ENCODE measurements at places on chromosomes 1 and 21. TPM values are rescaled to one million over a fixed set of nuclear protein-coding genes. Genes with fewer than 3 reads are reported as not detected.

DNA sequence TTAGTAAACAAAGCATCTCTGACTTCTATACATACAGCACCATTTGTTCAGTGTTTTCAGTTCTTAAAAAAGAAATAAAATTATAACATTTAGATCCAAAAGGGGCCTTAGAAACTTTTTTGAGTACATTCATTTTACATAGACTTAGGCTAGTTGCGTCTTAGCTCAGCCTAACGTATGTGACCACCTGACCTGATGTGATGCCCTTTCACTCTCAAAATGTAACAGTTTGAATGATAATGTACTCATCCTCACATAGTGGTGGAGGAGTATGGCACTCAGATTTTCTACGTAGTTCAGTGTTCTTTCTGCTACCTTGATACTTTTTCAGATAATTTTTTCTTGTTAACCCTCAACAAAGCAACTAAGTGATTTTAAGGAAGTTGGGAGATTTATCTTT, 43.4 kb downstream of the RPRD2 start:
- H3K36me3 ChIP-seq = no peaks in the 10 kb centered on the region
- no peak for DNase-seq
- no peak overlapping the region for H3K4me3 ChIP-seq

DNA sequence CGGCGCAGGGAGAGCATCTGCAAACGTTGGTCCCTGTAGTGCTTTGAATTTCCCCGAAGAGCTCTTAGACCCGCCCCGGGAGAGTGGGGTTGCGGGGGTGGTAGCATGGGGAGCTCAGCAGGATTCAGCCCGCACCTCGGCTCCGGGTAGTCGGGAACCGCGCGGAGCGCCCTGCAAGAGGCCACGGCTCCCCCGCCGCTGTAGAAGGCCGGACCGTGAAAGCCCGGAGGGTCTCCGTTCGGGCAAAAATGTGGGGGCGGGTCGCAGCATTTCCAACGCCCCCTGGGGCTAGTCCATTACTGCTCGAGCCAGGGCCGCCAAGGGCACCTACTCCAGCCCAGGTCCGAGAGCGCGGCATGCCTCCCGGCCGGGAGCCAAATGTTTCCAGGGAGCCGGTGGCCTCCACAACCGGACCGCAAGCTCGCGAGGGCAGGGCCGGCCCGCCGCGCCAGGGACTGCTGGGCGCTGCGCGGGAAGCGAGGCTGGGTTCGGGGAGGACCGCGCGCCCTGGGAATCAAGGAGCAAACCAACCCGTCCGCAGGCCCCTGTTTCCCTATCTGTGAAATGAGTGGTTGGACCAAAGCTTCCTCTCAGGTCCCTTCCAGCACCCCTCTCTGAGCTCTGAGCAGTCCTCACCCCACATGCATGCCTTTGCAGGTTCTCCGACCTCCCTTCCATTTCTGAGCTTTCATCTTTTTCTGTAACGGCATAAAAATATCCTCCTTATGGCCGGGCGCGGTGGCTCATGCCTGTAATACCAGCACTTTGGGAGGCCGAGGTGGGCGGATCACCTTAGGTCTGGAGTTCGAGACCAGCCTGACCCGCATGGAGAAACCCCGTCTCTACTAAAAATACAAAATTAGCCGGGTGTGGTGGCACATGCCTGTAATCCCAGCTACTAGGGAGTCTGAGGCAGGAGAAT, 775 bp upstream of the TMEM63A start:
- peak overlapping the region; percentile 96 for H3K4me3 ChIP-seq
- peak overlapping the region; percentile 96 for H3K27ac ChIP-seq

GRCh38 chr1:48526008-48526710, 54.2 kb upstream of the SPATA6 start:
- peaks cover 29% of the 10 kb centered on the region for H3K27me3 ChIP-seq
- no peak for DNase-seq
- no peaks in the 10 kb centered on the region for H3K36me3 ChIP-seq
- no peak overlapping the region for H3K4me3 ChIP-seq

Gene OR6N1
- total RNA-seq = not detected

DNA sequence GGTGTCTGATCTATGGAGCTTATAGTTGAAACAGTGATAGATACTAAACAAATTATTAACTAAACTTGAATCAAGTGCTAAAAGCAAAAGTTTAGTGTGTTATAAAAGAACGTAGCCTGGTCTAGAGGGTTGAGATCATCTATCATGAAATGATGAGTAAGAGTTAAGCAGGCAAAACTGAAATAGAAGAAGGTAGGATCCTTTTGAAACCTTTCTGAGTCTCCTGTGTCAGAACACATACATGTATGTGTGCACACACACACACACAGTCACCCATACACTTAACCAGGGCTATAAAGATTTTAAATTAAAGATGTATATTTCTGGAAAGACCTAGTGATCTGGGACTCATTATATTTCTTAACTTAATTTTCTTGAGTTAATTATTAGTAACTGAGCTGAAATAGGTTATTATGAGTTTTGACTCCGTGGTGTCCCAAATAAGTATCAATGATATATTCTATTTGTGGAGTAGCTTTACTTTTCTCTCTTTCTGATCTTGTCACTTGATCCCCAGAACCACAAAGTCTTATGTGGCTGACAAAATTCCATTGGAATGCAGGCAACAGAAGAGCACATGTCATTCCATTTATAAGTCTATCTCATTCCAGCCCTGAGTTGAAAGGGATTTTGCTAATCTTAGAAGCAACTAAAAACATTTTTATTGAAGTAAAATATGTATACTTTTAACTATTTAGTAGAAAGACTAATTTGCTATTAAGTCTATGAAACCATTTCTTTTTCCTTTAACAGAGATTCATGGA, 70.7 kb downstream of the PRRX1 start:
- no peak for DNase-seq
- H3K4me3 ChIP-seq = no peak overlapping the region
- H3K27ac ChIP-seq = peak overlapping the region; percentile 39
- H3K4me1 ChIP-seq = peaks cover 31% of the 10 kb centered on the region
- H3K27me3 ChIP-seq = no peaks in the 10 kb centered on the region
- H3K36me3 ChIP-seq = no peaks in the 10 kb centered on the region

DNA sequence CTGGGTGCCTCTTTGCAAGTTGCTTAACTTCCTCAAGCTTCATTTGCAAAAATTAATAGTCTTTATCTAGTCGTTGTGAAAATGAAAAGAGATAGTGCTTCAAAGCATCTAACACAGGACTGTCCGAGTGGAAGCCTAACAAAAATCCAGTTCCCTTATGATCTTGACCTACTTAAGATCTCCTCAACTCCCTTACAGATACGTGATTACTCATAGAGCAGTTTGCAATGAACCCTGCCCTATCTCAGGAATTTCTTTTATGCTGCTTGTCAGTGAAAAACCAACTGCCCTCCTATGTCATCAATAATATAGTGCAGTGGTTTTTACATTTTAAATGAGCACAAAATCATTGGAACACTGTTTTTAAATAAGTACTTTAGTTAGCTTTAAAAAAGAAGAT, 314.3 kb downstream of the BACH1 start:
- DNase-seq = no peak
- no peaks in the 10 kb centered on the region for H3K4me1 ChIP-seq
- no peaks in the 10 kb centered on the region for H3K36me3 ChIP-seq
- no peak overlapping the region for H3K4me3 ChIP-seq

Gene CHI3L2
- 1.3 TPM for total RNA-seq

Gene FCGR1A
- 1.1 TPM for total RNA-seq

- no peak overlapping the region for H3K27ac ChIP-seq
- H3K4me1 ChIP-seq = no peaks in the 10 kb centered on the region
- no peak overlapping the region for H3K4me3 ChIP-seq
These were observed 14.2 kb downstream of the CSTB start for GRCh38 chr21:43761886-43762285.

DNA sequence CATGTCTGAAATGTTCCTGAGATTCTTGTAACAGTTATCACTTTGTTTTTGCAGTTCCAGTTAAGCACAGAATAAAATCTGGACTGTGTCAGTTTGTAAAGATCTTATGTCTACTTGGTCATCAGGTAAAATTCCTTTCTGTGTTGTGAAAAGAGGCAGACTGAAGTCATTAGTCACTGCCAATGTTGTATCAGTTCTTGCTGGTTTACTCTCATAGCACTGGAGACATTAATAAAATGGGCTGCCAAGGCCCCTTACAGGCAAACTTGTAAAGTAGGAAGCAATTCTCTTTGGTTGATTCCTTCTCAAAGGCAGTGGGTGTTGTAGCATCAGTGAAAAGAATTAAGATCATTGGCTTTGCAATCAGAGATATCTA, 61.4 kb upstream of the ST6GALNAC3 start:
- no peak for DNase-seq
- no peaks in the 10 kb centered on the region for H3K27me3 ChIP-seq
- H3K4me1 ChIP-seq = no peaks in the 10 kb centered on the region
- H3K36me3 ChIP-seq = no peaks in the 10 kb centered on the region
- no peak overlapping the region for H3K27ac ChIP-seq
- no peak overlapping the region for H3K4me3 ChIP-seq

DNA sequence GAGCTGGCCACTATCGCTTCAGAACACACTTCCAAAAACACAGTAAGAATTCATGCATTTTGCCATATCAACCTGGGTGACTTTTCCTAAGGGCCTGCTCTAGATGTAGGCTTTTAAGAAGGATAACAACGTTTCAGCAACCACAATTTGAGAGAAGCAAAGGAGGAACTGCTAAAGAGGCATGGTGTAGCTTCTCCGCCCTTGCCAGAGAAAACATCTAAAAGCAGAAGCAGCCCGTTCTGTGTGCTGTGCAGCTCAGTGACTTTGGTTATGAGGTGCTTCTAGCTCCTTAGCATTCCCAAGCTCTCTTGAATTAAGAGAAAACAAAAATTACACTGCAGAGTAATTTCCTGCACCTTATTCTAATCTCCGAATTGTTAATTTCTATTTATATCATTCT, 2.7 kb downstream of the PER3 start:
- DNase-seq = no peak
- H3K27ac ChIP-seq = no peak overlapping the region
- peaks cover 67% of the 10 kb centered on the region for H3K36me3 ChIP-seq
- no peaks in the 10 kb centered on the region for H3K27me3 ChIP-seq

Gene PGLYRP3
- total RNA-seq = not detected

Gene RBM11
- total RNA-seq = 0.26 TPM

GRCh38 chr1:248778906-248779305, 23.3 kb upstream of the LYPD8 start:
- DNase-seq = no peak
- peaks cover 6% of the 10 kb centered on the region for H3K27me3 ChIP-seq
- peaks cover 4% of the 10 kb centered on the region for H3K4me1 ChIP-seq
- H3K27ac ChIP-seq = no peak overlapping the region

GRCh38 chr1:220184506-220184905, 87.7 kb downstream of the RAB3GAP2 start:
- H3K27ac ChIP-seq = no peak overlapping the region
- H3K4me1 ChIP-seq = no peaks in the 10 kb centered on the region
- H3K4me3 ChIP-seq = no peak overlapping the region
- peaks cover 18% of the 10 kb centered on the region for H3K36me3 ChIP-seq
- no peak for DNase-seq

DNA sequence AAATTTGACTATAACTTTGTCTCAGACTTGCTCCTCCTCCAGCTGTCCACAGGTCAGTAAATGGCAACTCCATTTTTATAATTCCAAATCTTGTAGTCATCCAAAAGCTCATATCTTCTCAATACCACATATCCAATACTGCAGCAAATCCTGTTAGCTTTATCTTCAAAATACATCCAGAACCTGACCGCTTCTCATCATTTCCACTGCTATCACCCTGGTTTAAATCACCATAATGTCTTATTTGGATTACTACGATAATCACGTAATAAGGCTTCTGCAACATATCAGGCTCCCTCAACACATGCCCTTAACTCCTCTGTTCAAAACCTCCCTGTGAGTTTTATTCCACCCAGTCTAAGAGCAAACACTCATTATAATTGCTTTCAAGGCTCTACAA, 34.5 kb downstream of the ERO1B start:
- H3K27ac ChIP-seq = no peak overlapping the region
- H3K4me3 ChIP-seq = no peak overlapping the region
- H3K36me3 ChIP-seq = peaks cover 8% of the 10 kb centered on the region
- no peaks in the 10 kb centered on the region for H3K4me1 ChIP-seq

DNA sequence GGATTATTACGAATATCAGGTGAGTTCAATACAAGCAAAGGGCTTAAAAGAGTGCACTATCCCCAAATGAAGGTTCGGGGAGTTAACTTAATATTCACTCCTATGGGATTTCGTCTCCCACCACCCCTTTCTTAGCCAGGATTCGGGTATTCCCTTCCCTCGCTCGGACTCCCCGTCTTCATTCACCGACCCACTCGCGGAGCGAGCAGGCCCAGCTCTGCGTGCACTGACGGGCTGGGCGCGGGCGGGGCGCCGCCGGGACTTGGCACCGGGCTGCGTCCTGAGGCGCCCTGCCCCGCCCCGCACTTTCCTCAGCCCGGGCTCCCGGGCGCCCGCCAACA, 7.7 kb upstream of the MPZL1 start:
- no peaks in the 10 kb centered on the region for H3K36me3 ChIP-seq
- H3K27ac ChIP-seq = peak overlapping the region; percentile 87
- no peaks in the 10 kb centered on the region for H3K27me3 ChIP-seq
- peaks cover 6% of the 10 kb centered on the region for H3K4me1 ChIP-seq
